NCI-H774 (cell line): ENCODE measurements at places on chromosomes 6 and 20.

- no peak for DNase-seq
Observed at GRCh38 chr6:109230453-109230852, 135.1 kb downstream of the CEP57L1 start.

GRCh38 chr6:103982574-103982973, 877.1 kb downstream of the HACE1 start:
- no peak for DNase-seq

GRCh38 chr20:4894981-4895381, 106.3 kb downstream of the SLC23A2 start:
- no peak for DNase-seq

- no peak for DNase-seq
Observed at GRCh38 chr6:44071670-44072451, 55.4 kb downstream of the MRPL14 start.

DNA sequence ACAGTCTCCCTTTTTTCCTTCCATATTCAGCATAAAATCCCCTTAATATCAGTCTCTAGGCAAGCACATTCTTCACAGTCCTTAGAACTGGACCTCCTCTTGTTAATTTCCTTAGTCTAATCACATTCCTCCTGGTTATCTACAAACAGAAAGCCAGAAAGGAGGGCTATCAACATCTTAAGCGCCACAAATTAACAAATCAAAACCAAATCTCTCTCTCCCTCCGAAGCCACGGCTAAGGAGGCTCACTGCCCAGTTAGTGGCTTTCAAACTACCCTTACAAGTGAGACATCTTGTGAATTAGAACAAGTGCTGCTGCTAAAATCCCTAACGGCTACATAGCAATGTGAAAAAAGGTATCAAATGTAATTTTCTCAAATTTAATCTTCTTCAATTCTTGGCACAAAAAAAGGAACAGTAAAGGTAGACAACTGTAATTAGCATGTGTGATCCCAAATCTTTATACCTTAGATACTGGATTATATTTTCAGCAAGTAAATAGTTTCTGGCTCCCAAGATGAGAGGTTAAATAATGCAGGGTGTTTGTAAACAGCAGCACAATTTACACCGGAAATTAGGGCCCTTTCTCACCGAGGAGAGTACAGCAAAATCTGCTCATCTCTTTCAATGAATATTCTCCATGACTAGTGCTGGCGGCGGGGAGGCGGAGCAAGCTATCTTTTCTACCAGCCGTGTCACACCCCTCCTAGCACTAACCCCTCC, 1.4 kb upstream of the TRIM39 start:
- DNase-seq, result peak; percentile 34

DNA sequence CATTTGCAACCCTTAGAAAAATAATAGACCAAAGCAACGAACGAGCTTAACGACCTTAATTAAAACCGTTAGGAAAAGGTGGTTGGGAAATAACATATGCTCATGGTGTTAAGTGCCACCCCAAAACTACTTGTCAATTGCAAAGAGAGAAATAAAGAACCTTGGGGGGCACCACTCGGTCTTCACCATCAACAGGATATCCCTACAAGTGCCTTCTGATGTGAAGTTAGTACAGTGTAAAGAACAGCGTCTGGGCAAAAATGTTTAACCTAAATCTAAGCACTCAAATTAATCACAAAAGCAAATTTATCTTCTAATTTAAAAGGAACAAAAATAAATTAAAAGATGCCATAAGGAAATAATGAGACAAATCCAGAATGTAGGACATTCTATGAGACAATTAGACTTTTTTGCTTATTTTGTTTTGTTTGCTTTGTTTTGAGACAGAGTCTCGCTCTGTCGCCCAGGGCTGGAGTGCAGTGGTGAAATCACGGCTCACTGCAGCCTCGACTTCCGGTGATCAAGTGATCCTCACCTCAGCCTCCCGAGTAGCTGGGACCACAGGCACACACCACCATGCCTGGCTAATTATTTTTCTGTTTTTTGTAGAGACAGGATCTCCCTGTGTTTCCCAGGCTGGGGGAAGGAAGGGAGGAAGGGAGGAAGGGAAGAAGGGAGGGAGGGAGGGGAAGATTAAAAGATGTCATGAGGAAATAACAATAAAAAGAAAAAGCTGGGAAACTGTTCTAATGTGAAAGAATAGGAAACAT, 41.3 kb upstream of the BTN3A2 start:
- no peak for DNase-seq

GRCh38 chr20:61986762-61987321, 78.8 kb downstream of the TAF4 start:
- no peak for DNase-seq

DNA sequence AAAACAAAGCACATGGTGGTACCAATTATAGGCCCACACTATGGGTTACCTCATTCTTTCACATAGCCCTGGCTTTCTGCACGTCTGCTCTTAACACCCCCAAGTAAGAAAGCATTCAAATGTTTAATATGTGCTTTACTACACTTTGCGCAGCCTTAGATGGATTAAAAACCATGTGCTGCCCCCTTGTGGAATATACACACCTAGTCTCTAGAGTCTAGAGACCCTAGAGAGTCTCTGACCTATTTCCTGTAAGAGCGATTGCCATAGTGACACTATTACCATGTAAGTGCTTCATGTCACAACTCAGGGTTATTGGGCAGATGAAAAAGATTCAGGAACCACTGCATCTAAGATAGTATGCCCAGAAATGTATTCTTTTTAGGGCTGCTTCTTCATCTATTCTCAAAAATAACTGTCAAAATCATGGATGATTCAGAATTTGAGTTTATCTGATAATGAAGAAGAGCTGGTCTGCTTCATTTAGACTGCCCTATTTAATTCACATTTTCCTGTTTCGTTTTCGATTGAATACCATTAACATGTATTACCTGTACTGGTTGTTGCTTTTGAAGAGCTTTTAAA, 186.3 kb downstream of the ADGB start:
- peak; percentile 49 for DNase-seq

- DNase-seq, result no peak
Observed at GRCh38 chr6:11410539-11411307, 126.8 kb upstream of the TMEM170B start.

GRCh38 chr20:21106171-21107017, at the start of gene LINC00237:
Gene LINC00237, minus strand, starts transcription at chr20:21106358.
- no peak for DNase-seq

DNA sequence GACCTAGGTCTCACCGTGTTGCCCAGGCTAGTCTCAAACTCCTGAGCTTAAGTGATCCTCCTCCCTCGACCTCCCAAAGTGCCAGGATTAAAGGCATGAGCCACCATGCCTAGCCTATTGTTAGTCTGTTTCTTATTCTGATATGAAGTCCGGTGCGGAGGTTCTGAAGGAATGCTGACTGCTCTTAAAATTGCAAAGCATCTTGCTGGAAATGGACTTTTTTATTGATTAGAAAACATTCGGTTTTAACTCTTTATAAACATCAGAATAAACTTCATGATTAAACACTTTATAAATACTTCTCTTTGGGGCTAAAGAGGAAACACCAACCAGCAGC, 3.2 kb downstream of the TNFAIP3 start:
- DNase-seq, result no peak

- no peak for DNase-seq
Observed at GRCh38 chr6:13295576-13295975, 32.8 kb downstream of the TBC1D7 start.

DNA sequence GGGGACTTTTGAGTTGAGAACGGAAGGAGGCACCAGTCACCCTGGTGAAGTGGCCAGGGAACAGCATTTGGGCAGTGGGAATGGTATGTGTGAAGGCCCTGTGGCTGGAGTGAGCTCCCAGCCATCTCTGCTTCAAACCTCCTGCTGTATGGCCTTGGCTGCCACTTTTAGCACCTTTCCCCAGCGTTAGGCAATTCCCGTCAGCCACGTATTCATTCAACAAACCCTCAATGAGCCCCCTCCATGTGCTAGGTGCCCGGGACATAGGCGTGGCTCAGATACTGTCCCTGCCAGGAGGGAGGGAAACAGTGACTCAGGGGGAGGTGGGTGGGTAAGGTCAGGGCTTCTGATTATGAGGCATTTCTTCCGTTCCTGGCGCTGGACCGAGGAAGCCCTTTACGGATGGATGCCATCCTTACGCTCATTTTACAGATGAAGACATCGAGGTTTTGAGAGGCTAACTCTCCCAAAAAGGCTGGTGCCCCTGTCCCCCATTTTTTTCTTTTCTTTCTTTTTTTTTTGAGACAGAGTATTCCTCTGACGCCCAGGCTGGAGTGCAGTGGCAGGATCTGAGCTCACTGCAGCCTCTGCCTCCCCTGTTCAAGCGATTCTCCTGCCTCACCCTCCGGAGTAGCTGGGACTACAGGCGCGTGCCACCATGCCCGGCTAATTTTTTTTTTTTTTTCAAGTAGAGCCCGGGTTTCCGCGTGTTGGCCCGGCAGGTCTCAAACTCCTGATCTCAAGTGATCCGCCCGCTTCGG, 37.5 kb downstream of the SRC start:
- DNase-seq, result no peak

DNA sequence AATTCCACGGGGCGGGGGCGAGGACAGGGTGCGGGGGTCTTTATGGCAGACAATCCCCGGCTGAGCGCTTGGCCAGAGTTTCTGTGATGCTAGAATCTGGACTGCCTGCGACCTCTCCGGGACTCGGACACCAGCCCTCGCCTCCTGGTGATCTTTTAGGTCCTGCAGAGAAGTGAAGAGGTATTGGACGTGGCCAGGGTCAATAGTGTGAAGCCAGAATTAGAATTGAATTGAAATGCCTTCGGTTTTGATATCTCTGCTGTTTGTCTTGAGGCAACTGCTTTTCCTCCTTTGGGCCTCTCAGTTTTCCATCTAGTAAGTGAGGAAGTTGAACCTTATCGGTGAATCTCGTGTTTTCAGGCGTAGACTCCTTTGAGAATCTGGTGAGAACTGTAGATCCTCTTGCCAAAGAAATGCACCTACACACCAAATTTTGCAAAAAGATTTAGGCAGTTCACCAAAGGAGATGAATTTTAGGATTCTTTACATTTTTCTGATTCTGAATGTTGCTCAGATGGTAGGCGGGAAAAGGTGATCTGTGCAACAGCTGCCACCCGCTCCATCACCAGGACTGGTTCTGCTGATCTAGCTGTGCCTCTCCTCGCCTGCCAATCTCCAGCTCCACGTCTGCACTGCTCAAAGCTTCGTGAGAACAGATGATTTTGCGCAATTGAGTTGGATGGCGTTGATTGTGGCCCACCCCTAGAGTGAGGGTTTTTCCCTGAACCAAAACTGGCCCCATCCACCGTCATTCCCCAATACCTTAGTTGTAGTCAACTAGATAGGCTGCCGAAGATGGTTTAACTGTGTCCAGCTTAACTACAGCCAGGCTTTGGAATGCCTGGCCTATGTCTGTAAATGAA, 837 bp upstream of the OSER1 start:
- no peak for DNase-seq

GRCh38 chr20:46588532-46589511, 38.4 kb upstream of the OCSTAMP start:
- DNase-seq, result no peak

DNA sequence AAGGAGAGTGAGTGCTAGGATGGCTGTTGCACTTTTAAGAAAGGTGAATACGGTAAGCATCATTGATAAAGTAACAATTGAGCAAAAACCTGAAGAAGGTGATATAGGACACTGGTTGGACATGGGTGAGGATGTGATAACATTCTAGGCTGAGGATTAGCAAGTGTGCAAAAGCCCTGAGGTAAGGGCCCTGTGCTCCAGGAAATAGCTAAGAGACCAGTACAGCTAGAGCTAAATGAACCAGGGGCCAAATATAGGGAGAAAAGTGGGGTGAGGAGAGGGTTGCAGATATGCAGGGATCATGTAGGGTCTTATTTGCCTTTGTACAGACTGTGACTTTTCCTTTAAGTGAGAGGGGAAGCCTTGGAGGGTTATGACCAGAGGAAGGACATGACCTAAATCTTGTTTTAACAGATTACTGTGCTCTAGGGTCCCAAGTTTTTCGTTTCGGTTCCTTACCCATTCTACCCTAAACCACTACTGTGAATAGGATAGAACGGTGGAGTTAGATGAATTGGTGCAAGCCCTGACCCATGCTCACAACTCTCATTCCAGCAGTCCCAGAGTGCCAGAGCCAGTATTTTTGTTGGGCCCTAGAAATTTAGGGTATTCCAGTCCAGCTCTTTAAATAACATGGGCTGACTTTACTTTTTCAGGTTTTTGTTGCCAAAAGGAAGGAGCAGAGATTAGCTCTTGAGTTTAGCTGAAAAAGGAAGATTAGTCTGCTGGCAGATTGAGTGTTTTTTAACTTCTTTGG, 10.7 kb downstream of the MAPK14 start:
- no peak for DNase-seq
